ENCODE measurements at places on chromosomes 4 and X.

DNA sequence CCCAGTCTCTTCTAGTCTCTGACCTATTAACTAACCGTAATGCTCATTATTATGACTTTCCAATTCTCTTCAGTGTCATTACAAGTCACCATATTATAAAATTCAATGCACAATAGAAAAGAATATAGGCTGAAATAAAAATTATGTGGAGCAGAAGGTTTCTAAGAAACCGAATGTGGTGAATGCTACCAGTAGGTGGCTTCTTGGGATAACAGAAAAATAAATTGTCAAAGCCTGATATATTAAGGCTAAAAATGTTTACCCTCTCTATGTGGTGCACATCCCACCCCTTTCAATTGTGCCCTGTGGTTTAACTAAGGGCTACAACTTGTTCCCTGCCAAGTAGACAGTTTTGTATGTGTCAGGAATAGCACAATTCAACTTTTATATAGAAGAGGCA, 624.6 kb upstream of the TECRL start:
- DNase-seq, result no peak

DNA sequence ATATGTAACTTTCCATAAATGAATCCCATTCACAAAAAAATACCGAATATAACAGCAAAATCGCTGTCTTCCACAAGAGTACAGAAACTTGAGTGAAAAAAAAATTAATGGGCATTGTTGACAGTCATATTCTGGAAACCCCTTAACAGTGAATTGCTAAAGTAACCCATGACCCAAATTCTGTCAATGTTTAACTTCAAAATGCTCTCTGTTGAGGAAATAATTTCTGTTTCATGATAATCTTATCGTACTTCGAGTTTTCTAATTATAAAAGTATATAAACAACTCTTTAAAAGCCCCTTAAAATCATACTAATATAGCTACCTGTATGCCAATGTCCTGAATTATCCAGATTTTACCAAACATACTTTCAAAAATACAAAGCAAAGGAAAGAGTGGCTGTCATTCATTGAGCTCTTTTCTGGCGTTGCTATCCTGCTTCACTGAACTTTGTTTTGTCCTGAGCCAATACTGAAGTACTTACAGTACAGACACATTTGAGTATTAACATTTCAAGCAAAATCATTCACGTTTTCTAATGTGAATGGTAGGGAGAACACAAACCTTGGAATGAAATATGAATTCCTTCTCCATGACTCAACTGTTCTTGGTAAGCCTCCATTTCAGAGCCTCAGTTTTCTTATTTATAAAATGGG, 2.4 kb downstream of the XAGE3 start:
- no peak for DNase-seq

DNA sequence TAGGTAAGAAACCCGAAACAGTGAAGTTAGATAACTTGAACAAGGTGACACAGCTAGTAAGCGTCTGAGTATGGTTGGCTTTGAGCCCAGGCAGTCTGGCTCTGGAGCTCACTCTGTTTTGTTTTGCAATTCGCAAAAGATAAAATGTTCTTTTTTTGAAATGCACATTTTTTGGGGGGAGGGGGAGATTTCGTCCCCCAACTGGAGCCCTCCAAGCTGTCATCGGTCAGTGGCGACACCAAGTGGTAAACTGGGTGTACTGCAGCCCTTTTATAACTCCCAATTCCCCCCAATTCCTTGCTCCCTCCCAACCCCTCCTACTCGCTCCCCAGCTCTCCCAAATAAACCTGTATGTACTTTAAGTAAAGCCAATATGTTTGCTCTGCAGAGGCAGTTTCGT, 2.8 kb upstream of the CLCN5 start:
- DNase-seq, result no peak

GRCh38 chr4:168566726-168567125, 69.9 kb downstream of the PALLD start:
- DNase-seq, result no peak

GRCh38 chrX:20530406-20530921, 263.8 kb upstream of the RPS6KA3 start:
- no peak for DNase-seq

- no peak for DNase-seq
These were observed 3.2 kb downstream of the CTAG2 start for GRCh38 chrX:154650221-154650510.

- no peak for DNase-seq
These were observed 108.0 kb downstream of the ANAPC4 start for GRCh38 chr4:25485104-25485503.

- DNase-seq, result no peak
These were observed 57.6 kb upstream of the LGI2 start for GRCh38 chr4:25088093-25088952.

GRCh38 chr4:55608591-55608990, 16.5 kb upstream of the PDCL2 start:
- no peak for DNase-seq

GRCh38 chrX:136880003-136880451, 498 bp downstream of the RBMX start:
- DNase-seq, result no peak

All from T1000 (cell line).